ENCODE measurements at places on chromosomes 3 and 15.

GRCh38 chr15:40870716-40871115 lies 3.3 kb downstream of the RHOV start:
- no peak for DNase-seq

DNA sequence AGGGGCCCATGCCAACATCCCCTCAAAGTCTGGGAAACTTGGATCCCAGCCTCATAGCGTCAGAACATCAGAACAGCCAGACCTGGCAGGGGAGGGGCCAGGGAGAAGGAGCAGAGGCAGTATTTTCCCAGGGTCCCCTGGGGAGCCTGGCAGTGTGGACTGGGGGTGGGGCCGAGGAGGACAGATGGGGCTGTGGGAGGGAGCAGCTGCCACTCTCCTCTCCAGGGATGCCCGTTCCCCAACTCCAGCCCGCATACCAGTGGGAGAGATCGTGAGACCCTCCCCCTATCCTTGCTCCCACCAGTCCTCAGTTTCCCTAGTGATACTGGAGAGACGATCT lies 6.5 kb upstream of the DNAJB8 start:
- DNase-seq = no peak

- DNase-seq = no peak
Observed at GRCh38 chr3:191030491-191030890, 168.0 kb upstream of the GMNC start.

- no peak for DNase-seq
Observed at GRCh38 chr15:58529041-58529440, 97.2 kb downstream of the LIPC start.

DNA sequence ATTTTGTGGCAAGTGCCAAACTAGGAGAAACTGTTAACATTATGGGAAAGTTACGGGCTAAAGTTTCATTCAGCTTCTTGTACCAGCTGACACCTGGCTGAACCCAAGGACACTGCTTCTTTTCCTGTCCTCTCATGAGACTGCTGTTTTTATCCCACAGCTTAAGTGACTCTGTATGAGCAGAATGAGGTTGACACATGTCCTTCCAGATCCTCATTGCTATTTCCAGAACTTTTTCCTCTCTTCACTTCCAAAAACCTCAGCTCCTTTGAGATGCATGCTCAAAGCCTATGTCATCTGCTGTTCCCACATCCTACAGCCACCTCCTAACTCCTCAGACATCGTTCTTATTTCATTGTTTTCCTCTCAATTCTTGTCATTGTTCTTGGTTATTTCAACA lies 183.6 kb downstream of the DCLK3 start:
- DNase-seq = no peak

DNA sequence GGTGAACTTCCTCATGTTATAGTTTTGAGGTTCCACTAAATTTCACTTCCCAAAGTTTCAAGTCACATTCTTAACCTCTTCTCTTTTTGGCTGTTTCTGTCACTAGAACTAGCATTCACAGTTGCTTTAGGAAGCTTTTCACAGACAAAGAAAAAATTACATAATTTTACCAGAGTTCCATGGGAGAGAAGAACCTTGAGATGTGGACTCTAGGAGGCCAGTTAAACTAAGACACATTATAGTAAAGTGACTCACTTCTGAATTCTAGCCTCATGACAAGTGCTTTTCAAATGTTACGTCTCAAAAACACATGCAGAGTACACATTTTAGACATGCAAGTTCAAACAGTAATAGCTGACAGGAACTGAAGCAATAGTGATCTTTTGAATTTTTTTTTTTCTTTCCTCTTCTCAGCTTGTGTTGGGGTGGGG lies 39.9 kb upstream of the LRTM1 start:
- DNase-seq = no peak

DNA sequence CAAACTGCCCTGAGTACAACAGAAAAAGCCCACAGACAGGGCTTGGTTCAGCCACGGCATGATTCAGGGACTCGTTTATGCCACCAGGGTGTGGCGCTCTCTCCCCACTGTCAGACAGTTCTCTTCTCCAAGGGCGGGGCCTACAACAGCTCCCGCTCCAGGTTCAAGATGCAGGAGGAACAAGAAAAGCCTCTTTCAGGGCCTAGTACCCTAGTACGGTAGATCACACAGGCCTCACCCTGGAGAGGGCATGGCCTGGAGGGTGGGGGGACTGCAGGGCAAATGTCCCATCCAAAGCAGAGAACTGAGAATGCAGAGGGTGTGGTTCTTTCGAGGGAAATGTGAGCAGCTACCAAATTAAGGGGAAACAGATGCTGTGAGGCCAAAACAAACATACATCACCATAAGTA lies 12.0 kb downstream of the MESD start:
- DNase-seq = no peak

DNA sequence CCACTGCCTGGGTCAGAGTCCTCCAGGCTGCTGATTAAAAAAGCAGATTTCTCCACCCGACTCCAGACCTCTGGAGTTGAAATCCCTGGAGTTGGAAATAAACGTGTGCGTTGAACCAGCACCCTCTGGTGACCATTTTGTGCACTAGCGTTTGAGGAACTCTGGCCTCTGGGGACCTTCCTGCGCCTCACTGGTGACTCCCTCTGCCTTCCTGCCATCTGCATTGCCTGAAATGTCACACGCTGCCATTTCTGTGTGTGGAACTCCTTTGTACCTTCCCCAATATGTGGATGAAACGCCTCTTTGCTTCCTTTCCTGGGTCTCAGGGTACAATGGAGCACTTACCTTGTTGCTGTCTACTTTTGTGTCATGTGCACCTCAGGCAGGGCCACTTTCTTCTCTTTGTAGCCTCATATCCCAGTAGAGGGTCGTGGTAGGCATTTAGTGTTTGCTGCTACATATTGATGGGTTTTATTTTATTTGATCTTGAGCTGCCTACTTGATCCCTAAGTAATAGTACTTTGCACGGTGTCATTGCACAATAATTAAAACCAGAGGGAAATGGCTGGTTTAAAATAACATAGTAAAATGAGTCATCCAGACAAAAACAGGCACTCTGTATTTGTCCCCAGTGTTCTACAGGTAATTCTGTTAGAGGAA lies 56.8 kb downstream of the GPR171 start:
- DNase-seq = no peak

- no peak for DNase-seq
Observed at GRCh38 chr3:32817558-32818228, at the start of gene TRIM71. Gene TRIM71 (plus strand): TSS chr3:32817997. CDS start chr3:32818081, 84 bp downstream.

- DNase-seq = no peak
Observed at GRCh38 chr3:56923526-56924224, 121.9 kb upstream of the ARHGEF3 start.

DNA sequence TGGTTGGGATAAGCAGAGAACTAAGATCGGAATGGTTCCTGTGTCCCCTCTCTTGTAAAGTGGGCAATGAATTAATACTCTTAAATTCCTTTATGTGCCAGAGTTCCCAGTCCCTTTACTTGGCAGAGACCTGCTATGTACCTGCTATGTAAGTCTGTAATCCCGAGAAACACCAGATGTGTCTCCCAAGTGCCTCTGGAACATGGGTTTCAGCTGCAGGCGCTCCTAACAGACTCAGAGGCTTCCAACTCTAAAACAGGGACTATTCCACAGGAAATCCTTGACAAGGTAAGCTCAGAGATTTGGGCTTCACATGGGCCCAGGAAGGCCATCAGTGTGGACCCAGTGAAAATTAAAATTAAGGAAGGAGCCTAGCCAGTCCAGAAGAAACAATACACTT lies 117.7 kb upstream of the PLCL2 start:
- DNase-seq = no peak
